ENCODE measurements at places on chromosomes 3 and 15. TPM values are rescaled to one million over a fixed set of nuclear protein-coding genes. Genes with fewer than 3 reads are reported as not detected.

The LMAN1L gene
- polyA plus RNA-seq, result not detected

- DNase-seq, result no peak
Measured at GRCh38 chr3:170049146-170050000, 11.6 kb downstream of the GPR160 start.

DNA sequence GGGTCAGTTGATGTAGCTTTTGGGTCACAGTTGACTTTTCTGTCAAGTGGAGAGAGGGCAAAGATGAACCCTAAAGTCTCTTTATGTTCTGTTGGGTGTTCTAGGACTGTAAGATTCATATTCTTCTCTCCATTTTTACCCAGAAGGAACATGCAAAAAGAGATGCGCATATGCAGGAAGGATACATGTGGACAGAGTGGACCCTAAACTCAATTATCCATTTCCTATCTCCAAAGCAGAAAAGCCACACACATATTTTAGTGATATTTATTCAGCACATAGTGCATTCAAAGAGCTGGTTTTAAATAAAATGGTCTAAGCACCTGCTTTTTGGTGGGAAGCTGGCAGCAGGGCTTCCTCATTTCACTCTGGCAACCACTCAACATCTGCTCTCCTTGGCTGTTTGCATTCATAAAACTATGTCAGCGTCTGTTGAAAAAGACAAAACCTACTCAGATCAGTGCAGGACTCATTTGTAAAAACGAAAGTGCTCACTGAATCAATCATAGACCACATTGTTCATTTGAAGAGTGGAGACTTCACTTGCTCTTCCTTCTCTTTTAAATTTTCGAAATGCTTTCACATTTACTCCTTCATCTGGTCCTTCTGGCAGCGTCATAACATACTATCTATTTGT is 96.6 kb downstream of the SEMA6D start:
- DNase-seq, result no peak

- no peak for DNase-seq
Measured at GRCh38 chr15:58167095-58167691, 29.0 kb downstream of the AQP9 start.

- DNase-seq, result no peak
Measured at GRCh38 chr15:88707771-88708654, 69.2 kb downstream of the ISG20 start.

DNA sequence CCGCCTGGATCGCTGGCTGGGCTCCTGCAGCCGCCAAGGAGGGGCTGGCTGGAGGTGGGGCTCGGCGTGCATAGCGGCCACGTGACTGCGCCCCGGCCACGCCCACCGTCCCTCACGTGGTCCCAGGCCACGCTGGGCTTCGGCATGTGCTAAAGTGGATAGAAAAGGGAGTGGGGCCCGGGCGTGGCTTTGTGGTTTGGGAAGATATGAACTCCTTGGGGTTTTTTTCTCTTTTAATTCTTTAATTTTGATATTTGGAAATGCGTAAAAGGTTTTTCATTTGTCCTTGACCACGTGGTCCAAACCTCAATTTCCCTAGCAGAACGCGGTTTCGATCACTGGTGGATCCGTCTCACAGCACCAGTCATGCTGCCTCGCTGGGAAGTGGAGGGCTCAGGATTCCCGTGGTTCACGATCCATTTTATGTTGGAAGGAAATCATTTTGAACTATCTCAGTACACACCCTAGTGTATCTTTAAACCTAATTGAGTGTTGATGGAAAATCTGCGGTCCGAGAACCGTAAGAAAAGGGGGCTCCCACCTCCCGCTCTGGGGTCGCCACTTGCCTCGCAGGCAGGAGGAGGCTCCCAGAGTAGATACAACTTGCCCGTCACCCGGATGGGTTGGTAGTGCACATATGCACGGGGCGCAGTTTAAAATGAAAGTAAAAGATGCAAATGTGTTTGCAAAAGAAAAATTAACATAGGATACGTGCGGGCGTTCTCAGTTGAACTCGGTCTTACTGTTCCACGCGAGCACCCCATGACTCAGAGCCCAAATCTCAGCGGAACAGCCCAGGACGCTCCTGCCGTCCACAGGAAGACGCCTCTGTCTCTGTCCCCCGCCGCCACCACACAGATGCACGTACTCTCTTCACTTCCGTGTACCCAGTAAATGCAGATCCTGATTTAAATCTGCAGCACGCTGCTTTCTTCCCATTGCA is 141.9 kb downstream of the PGPEP1L start:
- DNase-seq, result no peak

Data from BJ (cell line).